Activated CD8-positive, alpha-beta T cell treated with anti-CD3 and anti-CD28 coated beads for 36 hours (primary cell): ENCODE measurements at places on chromosomes 4 and X. TPM values are rescaled to one million over a fixed set of nuclear protein-coding genes. Genes with fewer than 3 reads are reported as not detected.

DNA sequence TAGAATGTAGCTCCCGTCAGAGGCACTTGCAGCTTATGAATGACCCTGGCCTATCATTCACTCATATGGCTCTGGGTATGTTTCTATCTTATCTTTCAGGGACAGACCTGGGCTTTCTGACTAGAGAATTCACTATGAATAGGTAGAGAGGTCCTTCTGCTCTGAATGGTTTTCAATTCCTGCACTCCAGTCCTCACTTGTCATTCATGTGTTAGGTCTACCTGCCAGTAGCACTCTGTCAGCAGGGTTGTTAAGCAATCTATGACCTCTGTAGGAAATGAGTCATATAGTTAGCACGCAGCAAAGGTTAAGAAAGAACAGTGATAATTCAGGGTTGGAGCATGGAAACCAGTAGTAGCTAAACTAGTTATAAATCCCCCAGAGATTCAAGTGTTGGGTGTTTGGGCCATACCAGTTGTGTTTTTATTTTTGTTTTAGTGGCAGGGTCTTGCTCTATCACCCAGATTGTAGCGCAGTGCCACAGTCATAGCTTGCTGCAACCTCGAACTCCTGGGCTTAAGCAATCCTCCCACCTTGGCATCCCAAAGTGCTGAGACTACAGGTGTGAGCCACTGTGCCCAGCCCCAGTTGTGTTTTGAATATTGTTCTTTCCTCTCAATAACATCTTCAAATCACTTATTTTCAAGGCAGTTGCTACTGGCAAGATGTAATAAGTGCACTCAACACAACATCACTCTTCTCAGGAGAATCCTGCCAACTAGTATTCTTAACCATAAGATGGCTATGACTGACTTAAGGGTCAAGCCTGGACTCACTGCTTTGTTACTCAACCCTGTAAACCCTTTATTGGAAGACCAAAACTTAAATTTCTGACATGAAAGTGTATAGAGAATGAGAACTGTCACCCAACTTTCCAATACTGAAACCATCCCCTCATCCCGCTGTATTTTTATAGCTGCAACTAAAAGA lies 25.1 kb downstream of the ARL13A start:
- no peak overlapping the region for H3K4me3 ChIP-seq
- H3K4me1 ChIP-seq = peaks cover 17% of the 10 kb centered on the region
- H3K36me3 ChIP-seq = peaks cover 4% of the 10 kb centered on the region
- H3K27ac ChIP-seq = peak overlapping the region; percentile 72

GRCh38 chr4:101527188-101527587 lies 179.9 kb upstream of the PPP3CA start:
- H3K4me1 ChIP-seq = peaks cover 26% of the 10 kb centered on the region
- peaks cover 2% of the 10 kb centered on the region for H3K36me3 ChIP-seq
- peaks cover 38% of the 10 kb centered on the region for H3K27me3 ChIP-seq
- no peak overlapping the region for H3K4me3 ChIP-seq

DNA sequence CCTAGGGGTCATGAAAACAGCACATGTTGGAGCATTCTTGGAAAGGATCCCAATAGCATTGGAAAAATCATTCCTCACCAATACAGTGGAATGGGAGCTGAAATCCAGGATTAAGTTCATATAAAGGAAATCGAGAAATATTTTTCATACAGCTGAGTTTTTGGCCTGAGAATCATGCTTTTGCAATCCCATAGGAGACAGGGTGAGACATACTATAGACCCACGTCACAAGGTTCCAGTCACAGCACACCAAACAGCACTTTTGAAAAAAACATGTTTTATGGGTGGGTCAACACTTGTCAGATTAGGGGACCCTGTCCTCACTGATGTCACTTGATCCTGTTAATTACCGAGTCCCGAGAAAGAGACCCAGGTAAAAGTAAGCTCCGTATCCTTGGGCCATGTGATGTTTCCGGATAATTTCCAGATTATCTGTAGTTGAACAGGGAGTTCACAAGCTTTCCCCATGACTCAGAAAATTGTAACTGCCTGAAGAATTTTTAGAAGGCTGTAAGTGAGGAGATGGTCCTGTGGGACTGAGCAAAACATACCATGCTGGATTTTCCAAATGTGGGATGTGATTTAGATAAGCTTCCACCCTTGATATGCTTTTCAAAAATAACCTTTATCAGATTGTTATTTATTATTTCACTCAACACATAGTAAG lies 80.9 kb upstream of the TLR3 start:
- H3K27me3 ChIP-seq = peaks cover 4% of the 10 kb centered on the region
- no peak overlapping the region for H3K27ac ChIP-seq
- H3K4me3 ChIP-seq = no peak overlapping the region
- H3K36me3 ChIP-seq = no peaks in the 10 kb centered on the region

GRCh38 chr4:118775405-118775804 lies 60.5 kb downstream of the SEC24D start:
- no peaks in the 10 kb centered on the region for H3K4me1 ChIP-seq
- no peak overlapping the region for H3K27ac ChIP-seq
- H3K36me3 ChIP-seq = no peaks in the 10 kb centered on the region

GRCh38 chr4:189804894-189805293 lies 135.8 kb upstream of the FRG1 start:
- no peaks in the 10 kb centered on the region for H3K36me3 ChIP-seq
- no peak overlapping the region for H3K4me3 ChIP-seq
- H3K27me3 ChIP-seq = peaks cover 1% of the 10 kb centered on the region

DNA sequence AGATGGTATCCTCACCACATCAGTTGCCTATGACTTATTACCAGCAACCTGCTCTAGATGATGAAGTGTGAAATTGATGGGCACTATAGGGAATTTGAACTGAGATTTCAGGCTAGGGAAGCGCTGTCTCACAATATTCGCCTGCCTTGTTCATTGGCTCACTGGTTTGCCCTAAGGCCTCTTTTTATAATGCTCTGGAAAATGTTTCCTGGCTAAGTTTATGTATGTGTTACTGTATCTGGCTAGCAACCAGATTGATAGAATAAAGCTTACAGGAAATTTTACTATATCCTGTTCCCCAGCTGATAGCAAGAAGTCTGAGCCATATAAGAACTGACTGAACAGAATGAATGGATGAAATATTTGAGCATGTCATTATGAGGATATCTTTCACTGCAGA lies 71.6 kb downstream of the GSTCD start:
- H3K4me3 ChIP-seq = no peak overlapping the region
- H3K4me1 ChIP-seq = no peaks in the 10 kb centered on the region
- no peaks in the 10 kb centered on the region for H3K27me3 ChIP-seq
- DNase-seq = no peak
- peaks cover 4% of the 10 kb centered on the region for H3K36me3 ChIP-seq

GRCh38 chr4:1105067-1105466 lies 8.3 kb downstream of the RNF212 start:
- no peak for DNase-seq
- H3K36me3 ChIP-seq = no peaks in the 10 kb centered on the region
- H3K4me3 ChIP-seq = no peak overlapping the region
- no peaks in the 10 kb centered on the region for H3K4me1 ChIP-seq
- no peak overlapping the region for H3K27ac ChIP-seq

LINC00632 gene
- total RNA-seq = 0.41 TPM

CENPVL3 gene
- 0.25 TPM for total RNA-seq

SMARCA1 gene
- 0.25 TPM for total RNA-seq

DUSP9 gene
- total RNA-seq = 0.14 TPM

KIF4A gene
- 19.5 TPM for total RNA-seq
